T follicular helper cell (primary cell): ENCODE measurements at places on chromosomes 5 and 9.

DNA sequence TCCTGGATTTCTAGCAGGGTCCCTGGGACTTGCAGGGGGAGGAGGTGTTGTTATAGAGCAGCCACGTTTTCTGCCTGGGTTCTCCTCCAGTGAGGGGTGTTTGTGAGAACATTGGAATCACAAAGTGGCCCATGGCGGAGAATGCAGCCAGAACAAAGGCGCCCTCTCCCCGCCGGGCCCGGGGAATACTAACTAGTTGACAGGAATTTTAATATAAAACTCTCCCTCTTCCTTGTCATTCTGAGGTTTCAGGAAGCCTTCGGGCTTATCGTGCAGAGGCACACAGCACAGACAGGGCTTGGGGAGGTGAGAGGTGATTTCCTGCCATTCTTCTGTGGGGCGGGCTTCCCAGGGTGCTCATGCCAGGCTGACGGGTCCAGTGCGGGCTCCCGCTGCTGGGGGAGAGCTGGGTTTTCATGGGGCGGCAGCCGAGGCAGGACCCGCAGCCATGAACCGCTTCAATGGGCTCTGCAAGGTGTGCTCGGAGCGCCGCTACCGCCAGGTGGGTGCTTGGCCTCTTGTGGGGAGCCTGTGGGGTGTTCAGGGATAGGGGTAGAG, 37.7 kb downstream of the RGS3 start:
- no peak for DNase-seq

- no peak for DNase-seq
Observed at GRCh38 chr5:72301557-72301956, 18.5 kb downstream of the MRPS27 start.

- peak; percentile 43 for DNase-seq
Observed at GRCh38 chr9:4640027-4640426, 22.1 kb upstream of the PLPP6 start.

GRCh38 chr5:176851871-176852658, 41.7 kb downstream of the UNC5A start:
- no peak for DNase-seq

DNA sequence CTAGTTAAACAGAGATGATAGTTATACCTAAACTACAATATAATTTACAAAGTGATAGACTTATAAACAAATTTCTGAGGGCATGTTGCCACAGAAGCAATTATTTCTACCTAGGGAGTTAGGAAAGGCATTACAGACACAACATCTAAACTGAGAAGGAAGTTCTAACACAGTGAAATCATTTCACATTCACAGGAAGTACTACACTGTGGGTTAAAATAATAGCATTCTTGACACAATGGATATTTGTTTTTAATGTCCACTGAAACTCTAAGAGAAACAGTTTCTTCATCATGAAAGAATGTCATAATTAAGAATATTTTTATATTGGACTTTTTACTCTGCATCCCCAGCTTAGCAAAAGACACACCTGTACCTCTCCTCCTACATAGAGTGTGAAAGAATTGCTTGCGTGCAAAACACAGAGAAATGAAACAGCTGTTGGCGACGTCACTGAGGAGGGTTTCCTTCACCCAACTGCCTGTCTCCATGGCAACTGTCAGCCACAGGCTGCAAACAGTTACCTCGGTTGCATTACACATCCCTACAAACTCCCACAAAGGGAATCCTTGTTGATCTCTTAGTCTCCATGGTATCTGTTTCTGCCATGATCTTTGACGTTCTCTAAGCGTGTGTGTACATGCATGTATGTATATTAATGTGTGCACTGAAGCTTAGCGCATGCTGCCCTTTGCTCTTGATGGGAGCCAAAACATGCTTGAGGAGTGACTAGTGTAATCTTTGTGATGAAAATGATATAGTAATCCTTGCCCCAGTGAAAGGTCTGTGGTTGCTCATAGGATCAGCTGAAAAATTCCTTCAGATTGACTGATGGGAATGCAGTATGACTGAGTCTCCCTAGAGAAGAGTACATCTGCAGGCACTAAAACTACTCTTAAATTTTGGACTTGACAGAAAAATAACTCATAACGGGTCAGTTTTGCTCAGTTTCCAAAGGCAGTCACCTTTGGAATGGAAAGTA, 168.5 kb downstream of the ACTL7B start:
- no peak for DNase-seq

GRCh38 chr5:112757468-112758208, 20.0 kb downstream of the APC start:
- no peak for DNase-seq

DNA sequence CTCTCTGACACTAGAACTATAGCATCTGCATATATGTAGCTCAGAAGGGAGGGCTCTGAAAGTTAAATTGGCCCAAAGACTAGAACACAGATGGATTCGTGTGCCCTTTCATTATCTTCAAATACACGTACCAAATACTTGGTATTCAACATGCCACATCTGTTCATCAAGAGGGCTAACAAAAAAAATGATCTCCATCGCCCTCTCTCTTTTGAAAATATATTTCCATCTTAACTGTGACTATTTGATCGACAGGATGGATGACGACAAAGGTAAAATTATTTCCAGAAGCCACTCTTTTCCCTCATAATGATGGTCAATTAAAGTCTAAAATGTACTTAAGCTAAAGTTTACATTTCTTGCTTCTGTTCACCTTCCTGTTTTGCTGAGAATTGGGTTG, 77.0 kb downstream of the SEMA6A start:
- no peak for DNase-seq

DNA sequence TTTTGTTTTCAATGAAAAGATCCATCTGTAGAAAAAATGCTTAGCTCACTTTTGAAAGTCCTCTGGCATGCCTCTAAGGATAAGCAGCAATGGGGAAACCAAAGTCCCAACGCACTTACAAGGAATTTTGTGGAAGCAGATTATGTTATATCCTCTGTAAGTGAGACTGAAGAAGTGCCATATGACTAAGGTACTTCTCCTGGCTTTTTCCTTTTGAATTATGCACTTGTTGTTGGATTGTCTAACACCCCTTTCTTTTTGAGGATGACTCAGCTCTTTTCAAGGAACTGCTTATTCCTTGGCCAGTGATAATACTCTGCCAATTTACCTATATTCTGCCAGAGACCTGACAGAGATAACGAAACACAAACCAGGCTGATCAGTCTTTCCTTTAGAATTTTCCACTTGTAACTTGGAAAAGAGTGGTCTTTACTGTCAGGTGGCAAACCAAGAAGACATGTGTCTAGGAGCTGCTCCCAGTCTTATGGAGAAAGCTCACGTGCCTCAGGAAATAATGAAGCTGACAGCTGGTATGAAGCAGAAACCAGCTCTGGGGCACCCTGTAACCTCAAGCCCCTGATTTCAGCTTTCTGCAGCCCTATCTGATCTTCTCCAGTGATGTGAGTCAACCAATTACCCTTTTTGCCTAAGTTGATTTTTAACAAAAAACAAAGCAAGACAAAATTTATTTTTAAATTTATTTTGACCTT, 290.8 kb upstream of the FBXL7 start:
- DNase-seq: no peak

DNA sequence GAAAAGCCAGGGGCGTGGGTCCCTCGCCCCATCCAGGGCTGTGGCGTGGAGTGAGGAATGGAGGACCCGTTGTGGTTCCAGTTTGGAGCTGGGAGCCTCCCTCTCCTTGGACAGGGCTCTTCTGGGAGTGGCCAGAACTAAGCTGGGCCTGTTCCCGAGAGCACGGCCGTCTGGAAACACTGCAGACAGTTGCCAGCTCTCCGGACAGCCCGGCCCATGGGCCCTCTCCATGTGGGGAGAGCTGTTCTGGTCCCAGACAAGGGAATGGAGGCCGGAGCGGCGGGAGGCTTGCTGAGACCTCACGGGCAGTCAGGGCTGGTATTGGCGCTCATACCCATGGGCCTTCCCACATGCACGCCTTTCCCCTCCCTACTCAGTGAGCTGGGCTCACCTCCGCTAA, 45.2 kb upstream of the FCN2 start:
- no peak for DNase-seq

- no peak for DNase-seq
Observed at GRCh38 chr5:87453801-87454200, 41.1 kb upstream of the CCNH start.

- DNase-seq: no peak
Observed at GRCh38 chr9:91481972-91482371, 58.3 kb upstream of the NFIL3 start.

DNA sequence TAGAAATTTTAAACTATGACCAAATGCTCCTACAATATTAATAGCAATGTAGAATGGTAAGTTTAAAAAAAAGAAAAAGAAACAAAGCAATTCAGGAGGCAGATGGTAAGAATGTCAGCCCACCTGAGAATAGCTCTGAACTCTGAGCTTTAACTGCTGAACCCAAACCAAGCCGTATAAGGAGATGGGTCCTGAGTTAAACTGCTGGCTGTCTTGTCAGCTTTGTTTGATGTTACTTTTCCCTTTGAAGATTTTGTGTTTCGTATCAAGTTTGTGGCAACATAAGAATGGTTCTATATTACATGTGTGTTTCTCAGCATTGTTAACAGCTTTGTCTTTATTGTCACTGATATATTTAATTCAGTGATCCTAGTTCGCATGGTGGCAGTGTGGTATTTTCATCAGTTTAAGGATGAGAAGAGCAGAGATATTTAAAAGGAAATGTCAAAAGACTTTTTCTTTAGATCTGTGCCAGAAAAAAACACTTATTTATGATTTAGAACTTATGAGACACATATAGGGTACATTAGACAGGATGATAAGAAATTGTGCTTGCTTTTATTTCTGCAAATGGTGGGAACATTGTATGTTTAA, 390.1 kb downstream of the CCDC171 start:
- DNase-seq: no peak

- DNase-seq: no peak
Observed at GRCh38 chr5:138054206-138054605, 21.3 kb upstream of the FAM13B start.

GRCh38 chr9:90095682-90096081, 490.9 kb downstream of the GADD45G start:
- DNase-seq: no peak

GRCh38 chr5:31463351-31463750, 68.5 kb downstream of the DROSHA start:
- DNase-seq: no peak

DNA sequence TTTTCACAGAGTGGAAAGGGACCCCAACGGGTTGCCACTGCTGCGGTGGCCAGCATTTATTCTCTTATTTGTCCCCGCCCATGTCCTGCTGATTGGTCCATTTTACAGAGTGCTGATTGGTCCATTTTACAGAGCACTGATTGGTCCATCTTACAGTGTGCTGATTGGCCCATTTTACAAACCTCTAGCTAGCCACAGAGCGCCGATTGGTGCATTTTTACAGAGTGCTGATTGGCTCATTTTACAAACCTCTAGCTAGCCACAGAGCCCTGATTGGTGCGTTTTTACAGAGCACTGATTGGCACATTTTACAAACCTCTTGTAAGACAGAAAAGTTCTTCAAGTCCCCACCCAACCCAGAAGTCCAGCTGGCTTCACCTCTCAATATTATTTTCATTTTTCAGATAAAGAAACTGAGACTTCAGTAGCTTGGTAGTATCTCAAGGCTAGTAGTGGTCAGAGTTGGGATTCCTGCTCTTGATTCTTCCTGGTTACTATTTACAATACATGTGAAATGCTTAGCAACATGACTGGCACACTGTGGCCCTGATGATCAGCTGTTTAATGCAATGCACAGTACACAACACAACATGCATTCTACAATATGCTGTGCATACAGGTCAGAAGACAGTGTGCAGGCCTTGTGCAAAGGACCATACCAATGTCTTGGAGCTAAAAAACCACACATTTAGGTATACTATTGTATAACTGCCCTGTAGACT, 63.6 kb upstream of the BOD1 start:
- DNase-seq: no peak

DNA sequence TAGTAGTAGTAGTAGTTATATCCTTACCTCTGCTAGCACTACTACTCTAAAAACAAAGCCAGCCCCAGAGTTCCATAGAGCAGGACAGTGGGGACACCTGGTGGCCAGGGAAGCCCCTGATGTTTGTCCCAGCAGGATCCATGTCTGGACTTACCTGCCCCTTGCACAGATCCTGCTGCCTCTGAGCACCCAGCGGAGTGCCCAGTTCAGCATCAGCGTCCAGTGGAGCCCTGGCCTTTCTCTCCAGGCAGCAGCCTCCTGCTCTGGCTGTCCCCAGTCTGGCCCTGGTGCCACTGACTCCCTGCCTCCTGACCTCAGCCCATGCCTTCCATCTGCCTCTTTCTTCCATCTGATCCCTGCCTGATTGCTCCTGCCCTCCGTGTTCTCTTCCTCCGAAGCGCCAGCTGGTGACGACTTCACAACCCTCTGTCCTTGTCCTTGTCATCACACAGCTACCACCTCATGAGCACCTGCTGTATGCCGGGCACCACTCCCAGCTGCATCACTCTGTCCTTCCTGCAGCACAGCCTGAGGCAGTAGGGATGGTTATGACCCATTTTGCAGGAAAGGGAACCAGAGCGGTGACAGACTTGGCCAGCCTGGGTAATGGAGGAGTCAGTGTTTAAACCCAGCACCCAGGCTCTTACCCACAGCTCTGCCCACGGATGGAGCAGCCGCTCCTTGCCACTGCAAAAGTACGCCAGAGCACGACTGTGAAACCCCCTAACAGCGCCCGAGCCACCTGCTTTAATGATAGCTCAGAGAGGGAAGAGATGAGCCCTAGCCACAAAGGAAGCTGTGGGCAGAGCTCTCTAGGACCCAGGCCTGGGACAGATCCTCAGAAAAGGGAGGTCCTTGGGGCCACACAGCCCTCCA, 11.5 kb downstream of the SARDH start:
- DNase-seq: peak; percentile 57

DNA sequence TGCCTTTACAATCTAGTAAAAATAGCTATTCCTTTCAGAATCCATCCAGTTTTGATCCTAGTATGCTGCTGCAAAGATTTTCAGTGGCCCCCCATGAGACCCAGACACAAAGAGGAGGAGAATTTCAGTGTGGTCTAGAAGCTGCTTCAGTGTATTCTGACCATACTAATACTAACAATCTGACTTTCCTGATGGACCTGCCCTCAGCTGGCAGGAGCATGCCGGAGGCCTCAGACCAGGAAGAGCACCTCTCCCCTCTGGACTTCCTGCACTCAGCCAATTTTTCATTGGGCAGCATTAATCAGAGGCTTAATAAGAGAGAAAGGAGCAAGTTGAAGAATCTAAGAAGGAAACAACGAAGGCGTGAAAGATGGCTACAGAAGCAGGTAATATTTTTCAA, 48.5 kb downstream of the RNF180 start:
- DNase-seq: no peak

GRCh38 chr9:122126331-122127261, 33.0 kb downstream of the NDUFA8 start:
- DNase-seq: no peak
